ENCODE measurements at places on chromosomes 12 and 14.
A peak's percentile ranks its signal among the peaks of the same experiment; 100 is the strongest.

- DNase-seq = no peak
Measured at GRCh38 chr14:85366226-85366625, 163.7 kb upstream of the FLRT2 start.

GRCh38 chr12:91105807-91106206, 5.5 kb downstream of the LUM start:
- DNase-seq = no peak

- no peak for DNase-seq
Measured at GRCh38 chr14:99838639-99839134, 45.5 kb downstream of the EML1 start.

GRCh38 chr14:36233217-36233616, 56.7 kb upstream of the PTCSC3 start:
- DNase-seq = no peak

GRCh38 chr14:105120056-105120455, 48.5 kb downstream of the JAG2 start:
- no peak for DNase-seq

DNA sequence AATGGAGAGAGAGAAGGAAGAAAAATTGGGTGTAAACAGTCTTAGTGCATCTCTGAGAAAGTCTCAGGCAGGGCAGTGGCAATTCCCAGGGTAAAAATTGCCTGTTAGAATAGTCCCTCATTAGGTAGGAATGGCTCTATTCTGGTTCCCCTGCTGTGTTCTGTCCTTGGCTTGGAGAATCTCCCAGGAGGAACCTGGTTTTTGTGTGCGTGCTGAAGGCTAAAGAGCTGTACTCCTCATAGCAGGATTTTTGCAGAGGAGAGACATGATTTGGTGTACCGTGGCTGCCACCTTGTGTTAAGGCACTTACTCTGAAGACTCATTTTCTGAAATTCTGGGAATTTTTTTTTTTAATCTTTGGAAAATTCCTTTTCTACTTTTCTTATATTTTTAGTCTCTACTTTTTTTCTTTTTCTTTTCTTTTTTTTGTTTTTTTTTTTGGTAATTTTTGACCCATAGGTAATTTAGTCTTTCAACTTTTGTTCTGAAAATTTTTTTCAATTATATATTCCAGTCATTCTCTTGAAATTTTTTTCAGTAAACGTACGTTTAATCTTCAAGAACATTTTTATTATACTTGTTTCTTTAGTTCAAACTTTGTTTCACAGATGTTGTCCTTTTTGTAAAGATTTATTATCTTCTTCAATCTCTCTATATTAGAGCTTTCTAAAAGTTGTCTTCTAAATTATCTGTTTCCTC, 63.8 kb downstream of the FBXO33 start:
- no peak for DNase-seq

GRCh38 chr14:72089625-72090024, 157.4 kb downstream of the RGS6 start:
- DNase-seq = no peak

DNA sequence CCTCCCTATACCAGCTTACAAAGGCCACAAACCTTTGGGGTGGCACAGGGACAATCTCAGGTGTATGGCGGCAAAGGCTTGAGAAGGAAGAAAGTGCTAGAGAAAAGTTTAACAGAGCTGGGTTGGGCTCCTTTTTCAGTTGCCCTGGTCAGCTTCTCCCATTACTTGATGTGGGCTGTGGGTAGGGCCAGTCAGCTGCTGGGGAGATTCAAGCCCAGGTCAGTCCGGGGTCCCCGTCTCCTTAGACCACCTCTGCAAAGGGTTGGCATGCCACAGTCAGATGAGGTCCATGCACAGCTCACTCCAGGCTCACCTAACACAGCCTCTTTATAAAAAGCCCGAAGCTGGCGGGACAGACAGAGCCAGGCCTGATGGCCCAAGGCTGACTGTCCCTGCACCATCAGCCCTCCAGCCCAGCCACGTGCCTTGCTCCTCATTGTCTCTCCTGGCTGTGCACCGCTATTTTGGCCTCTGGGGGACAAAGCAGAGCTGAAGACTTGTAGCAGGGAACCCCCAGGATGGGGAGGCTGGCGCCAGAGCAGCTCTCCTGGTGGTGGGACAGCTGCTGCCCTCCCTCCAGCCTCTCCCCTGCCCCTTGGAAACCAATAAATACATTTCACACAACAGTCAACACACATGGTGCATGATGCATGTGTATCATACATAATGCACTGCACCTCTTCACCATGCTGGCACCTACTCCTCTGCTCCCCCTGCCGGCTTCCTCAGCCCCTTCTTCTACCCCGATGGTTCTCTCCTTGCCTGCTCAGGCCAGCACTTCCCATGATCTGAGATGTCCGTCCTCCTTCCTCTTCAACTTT, 61.7 kb upstream of the DDX11 start:
- DNase-seq = no peak

- DNase-seq = no peak
Measured at GRCh38 chr12:89874146-89874545, 165.5 kb upstream of the ATP2B1 start.

GRCh38 chr12:53532021-53532420, 24.7 kb upstream of the NPFF start:
- no peak for DNase-seq

- DNase-seq = no peak
Measured at GRCh38 chr14:44453433-44454171, 53.5 kb downstream of the FSCB start.

DNA sequence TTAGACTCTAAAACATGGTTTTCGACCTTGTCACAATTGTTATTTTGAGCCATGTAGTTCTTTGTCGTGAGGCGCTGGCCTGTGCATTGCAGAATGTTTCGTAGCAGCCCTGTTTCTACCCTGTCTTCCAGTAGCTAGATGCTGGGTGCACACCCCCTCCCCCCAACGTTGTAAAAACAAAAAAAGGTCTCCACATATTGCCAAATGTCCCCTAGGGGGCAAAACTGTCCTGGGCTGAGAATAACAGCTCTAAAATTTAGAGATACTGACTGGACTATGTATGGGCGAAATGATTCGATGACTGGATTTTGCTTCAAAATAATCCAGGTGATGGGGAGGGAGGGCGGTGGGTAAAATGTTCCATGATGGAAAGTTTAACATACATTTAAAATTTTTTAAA, 126.1 kb upstream of the FUT8 start:
- no peak for DNase-seq

DNA sequence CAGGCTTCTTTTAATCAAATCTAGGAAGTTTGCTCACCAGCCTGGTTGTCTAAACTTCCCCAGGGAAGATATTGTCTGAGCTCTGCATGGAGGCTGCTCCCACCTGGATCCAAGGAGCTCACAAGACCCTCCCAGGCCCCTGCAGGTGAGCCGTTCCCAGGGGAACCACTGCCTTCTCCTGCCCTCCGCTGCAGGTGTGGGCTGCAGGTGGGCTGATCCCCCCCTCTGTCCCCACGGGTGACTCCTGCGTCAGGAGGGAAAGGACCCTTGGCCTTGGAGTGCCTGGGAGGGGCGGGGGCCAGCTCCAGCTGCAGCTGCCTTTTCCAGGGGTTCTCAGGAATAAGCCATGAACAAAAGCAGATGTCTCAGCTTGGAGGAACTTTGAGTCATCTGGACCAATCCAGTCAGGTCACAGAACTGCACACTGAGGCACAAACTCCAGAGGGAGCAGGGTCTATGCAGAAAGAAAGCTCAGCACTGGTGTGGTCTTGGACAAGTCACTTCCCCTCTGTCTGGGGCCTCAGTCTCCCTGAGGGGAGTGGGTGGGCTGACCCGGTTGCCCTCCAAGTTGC, 246.6 kb upstream of the RTL1 start:
- DNase-seq = no peak

GRCh38 chr14:91173221-91173670, 59.4 kb downstream of the DGLUCY start:
- DNase-seq = peak; percentile 32

DNA sequence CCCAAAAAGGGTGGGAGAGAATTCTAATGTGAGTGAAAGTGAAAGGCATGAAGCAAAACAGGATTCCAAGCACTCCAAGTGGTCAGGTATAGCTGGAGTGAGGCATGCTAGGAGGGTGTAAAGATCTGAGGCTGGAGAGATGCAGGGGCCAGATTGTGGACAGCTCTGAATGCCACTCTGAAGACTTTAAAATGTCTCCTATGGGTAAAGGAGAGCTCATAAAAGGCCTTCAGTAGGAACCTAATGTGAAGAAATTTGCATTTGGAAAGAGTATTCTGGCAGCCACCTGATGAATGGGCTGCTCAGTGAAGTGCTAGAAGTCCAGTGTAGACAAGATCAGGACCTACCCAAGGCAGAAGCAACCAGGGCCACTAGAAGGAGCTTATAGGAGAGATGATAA, 68.9 kb downstream of the DNAI7 start:
- DNase-seq = no peak

GRCh38 chr14:58832095-58832521, 194.3 kb downstream of the DACT1 start:
- DNase-seq = no peak

- DNase-seq = no peak
Measured at GRCh38 chr14:101239065-101239464, 322.2 kb upstream of the DIO3 start.

GRCh38 chr12:10167599-10167998, 4.3 kb downstream of the OLR1 start:
- DNase-seq = no peak

GRCh38 chr14:53942970-53943750, 13.5 kb downstream of the BMP4 start:
- no peak for DNase-seq

DNA sequence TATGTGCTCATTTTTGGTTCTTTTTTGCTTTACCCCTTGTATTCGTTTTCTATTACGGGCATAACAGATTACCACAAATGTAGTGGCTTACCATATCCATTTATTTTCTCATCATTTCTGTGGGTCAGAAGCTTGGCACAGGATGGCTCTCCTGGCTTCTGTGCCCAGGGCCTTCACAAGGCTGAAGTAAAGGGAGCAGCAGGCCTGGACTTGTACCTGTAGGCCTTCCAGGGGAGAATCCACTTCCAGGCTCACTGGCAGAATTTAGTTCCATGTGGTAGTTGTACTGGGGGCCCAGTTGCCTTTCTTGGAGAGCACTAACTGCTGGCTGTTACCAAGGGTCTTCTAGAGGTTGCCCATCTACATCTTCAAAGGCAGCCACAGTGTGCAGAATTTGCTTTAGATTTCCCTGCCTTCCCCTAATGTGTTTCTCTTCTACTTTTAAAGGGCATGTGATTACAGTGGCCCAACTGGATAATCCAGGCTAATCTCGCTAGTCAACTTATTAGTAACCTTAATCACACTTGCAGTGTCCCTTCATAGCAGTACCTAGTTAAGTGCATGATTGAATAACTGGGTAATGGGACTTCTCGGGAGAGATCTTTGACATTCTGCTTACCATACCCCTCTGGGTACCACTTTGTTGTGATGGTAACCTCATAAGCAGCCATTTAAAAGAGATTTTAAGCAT, 67.0 kb downstream of the CRADD start:
- no peak for DNase-seq

Data from SW 1271 (cell line).